WERI-Rb-1 (cell line): ENCODE measurements at places on chromosomes 3 and 15.
A peak's percentile ranks its signal among the peaks of the same experiment; 100 is the strongest.

DNA sequence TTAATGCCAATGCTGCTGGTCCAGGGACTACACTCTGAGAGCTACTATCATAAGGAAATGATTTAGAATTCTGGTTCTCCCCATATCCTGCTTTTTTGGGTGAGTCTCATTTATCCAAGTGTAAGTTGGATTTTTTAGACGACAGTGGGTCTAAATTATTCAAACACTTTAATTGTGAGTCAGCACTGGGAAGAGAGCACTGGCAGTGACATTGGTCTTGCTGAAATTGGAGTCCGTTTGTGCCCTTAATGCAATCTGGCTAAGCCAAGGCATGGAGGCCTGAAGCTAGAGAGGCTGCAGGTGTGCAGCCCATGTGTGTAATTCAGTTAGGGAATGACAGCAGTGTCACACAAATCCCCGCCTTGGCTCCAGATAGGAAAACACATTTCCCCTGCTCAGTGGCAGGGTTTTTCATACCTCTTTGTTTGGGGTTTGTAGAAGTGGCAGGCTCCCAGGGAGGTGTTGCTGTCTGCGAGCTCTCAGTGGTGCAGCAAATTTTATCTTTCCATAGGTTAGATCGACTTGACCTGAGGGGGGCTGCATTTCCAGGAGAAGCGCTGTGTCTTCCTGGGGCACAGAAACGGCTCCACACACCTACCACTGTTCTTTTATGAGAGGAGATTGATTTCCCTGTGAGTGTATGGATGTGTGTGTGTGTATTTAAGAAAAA lies 197.7 kb downstream of the CD47 start:
- DNase-seq = no peak

- no peak for DNase-seq
Observed at GRCh38 chr3:139954146-139954860, 19.3 kb downstream of the CLSTN2 start.

DNA sequence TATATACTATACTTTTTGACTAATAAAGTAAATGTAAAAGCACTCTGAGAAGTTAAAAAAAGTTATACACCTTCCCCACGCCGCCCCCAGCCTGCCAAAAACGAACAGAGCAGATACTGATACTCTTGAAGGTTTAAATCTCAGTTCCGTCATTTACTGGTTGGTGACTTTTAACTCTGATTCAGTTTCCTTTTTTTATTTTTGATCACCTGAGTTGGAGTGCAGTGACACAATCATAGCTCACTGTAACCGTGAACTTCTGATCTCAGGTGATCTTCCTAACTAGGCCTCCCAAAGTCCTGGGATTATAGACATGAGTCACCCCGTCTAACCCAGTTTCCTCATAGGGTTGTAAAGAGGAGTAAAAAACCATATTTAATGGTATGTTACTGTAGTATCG lies 3.3 kb upstream of the TIPIN start:
- DNase-seq = no peak

GRCh38 chr3:143070977-143071551 lies 48.5 kb upstream of the CHST2 start:
- no peak for DNase-seq

- DNase-seq = no peak
Observed at GRCh38 chr15:72231833-72232478, 966 bp upstream of the PKM start.

DNA sequence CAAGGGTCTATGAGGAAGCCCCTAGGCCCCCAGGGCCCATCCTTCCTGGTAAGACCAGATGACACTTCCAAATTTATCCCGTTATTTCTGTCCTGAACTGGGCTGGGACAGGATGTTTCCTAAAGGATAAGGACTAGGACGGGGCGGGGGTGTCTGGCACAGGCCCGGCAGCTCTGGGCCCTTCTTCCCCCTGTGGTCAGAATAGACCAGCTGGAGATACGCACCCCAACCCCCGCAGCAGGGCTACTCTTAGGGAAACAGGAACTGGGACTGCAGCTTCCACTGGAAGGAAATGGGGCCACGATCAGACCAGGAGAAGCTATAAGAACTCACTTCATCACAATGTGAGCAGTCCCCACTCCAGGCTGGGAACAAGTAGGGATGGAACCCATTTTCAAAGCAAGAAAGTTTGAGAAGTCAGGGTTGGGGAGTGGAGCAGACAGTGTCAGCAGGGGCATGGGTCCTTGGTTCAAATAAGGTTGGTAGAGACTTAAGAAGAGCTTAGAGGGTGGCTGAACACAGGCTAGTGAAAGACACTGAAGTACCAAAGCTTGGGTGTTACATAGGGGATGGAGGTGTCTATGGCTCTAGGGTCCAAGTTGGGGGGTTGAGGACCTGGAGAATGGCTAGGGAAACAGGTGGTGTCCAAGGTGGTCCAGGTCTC lies 1.1 kb downstream of the NCKIPSD start:
- DNase-seq = peak; percentile 35

- no peak for DNase-seq
Observed at GRCh38 chr15:59150185-59150584, 45.2 kb downstream of the CCNB2 start.

DNA sequence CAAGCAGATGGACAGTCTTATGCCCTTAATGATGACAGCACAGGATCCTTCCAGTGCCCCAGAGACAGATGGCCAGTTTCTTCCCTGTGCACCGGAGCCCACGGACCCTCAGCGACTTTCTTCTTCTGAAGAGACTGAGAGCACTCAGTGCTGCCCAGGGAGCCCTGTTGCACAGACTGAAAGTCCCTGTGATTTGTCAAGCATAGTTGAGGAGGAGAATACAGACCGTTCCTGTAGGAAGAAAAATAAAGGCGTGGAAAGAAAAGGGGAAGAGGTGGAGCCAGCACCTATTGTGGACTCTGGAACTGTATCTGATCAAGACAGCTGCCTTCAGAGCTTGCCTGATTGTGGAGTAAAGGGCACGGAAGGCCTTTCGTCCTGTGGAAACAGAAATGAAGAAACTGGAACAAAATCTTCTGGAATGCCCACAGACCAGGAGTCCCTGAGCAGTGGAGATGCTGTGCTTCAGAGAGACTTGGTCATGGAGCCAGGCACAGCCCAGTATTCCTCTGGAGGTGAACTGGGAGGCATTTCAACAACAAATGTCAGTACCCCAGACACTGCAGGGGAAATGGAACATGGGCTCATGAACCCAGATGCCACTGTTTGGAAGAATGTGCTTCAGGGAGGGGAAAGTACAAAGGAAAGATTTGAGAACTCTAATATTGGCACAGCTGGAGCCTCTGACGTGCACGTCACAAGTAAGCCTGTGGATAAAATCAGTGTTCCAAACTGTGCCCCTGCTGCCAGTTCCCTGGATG lies 198.7 kb downstream of the AKAP13 start:
- peak; percentile 35 for DNase-seq

GRCh38 chr3:2082871-2083480 lies 15.7 kb upstream of the CNTN4 start:
- no peak for DNase-seq

GRCh38 chr3:151425627-151426340 lies 35.1 kb downstream of the IGSF10 start:
- no peak for DNase-seq
